Activated CD4-positive, alpha-beta T cell treated with anti-CD3 and anti-CD28 coated beads, Interleukin-2, amount 10 ng/mL, durations not matched to agents 7 days and 5 days (primary cell): ENCODE measurements at places on chromosomes 2 and 18. TPM values are rescaled to one million over a fixed set of nuclear protein-coding genes. Genes with fewer than 3 reads are reported as not detected.

Gene L3MBTL4
- 0.27 TPM for total RNA-seq

Gene TACR1
- total RNA-seq: not detected

Gene VIT
- not detected for total RNA-seq

Gene WBP1
- total RNA-seq: 52.6 TPM

Gene LINC00305
- not detected for total RNA-seq

Gene LYPD6
- total RNA-seq: not detected

Gene RAD51AP2
- total RNA-seq: not detected

DNA sequence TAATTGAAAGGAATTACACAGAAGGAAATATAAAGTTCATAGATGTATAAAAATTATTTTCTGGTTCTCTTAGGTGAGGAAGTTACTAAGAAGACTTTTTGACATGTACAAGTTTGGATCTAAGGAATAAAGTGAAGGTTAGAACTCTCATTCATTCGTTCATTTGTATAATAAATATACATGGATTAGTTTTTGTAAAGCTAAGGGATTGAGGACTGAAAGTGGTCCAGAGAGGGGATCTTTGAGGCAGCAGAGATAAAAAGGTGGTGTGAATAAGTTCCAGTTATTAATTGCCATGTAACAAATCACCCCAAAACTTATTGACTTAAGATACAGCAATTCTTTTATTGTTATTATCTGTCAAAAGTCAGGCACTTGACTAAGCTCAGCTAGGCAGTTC lies 110.1 kb upstream of the CELF4 start:
- no peak for DNase-seq
- no peaks in the 10 kb centered on the region for H3K4me1 ChIP-seq
- no peaks in the 10 kb centered on the region for H3K27me3 ChIP-seq
- H3K36me3 ChIP-seq: no peaks in the 10 kb centered on the region
- no peak overlapping the region for H3K4me3 ChIP-seq

- DNase-seq: no peak
- H3K27me3 ChIP-seq: peaks cover 16% of the 10 kb centered on the region
- no peaks in the 10 kb centered on the region for H3K36me3 ChIP-seq
- no peak overlapping the region for H3K27ac ChIP-seq
- no peak overlapping the region for H3K4me3 ChIP-seq
Measured at GRCh38 chr2:239026711-239027361, 179.0 kb downstream of the TWIST2 start.

DNA sequence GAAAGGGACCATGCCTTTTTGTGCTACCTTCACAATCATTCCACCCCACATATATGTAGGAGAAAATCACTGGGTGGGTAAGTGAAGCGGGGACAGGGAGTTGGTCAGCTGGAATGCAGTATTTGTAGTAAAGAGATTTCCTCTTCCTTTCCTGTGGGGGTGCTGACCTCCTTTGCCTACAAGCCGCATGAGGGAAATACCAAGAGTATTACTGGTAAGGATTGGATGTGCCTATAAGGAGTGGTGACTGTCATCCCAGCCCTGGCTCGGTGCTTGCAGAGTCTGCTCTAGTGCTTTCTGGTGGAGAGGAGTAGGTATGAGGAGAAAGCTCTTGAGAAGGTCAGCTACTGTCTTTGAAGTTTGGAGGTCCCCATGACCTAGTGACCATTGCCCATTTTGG lies 324.6 kb downstream of the HRH4 start:
- DNase-seq: no peak
- H3K36me3 ChIP-seq: no peaks in the 10 kb centered on the region
- H3K27me3 ChIP-seq: no peaks in the 10 kb centered on the region
- no peaks in the 10 kb centered on the region for H3K4me1 ChIP-seq
- no peak overlapping the region for H3K27ac ChIP-seq

GRCh38 chr2:144521686-144522085 lies 1.8 kb upstream of the ZEB2 start:
- no peak overlapping the region for H3K4me3 ChIP-seq
- peaks cover 2% of the 10 kb centered on the region for H3K36me3 ChIP-seq
- H3K27ac ChIP-seq: no peak overlapping the region
- DNase-seq: no peak
- H3K4me1 ChIP-seq: peaks cover 25% of the 10 kb centered on the region

- H3K27ac ChIP-seq: peak overlapping the region; percentile 91
- no peaks in the 10 kb centered on the region for H3K27me3 ChIP-seq
- H3K36me3 ChIP-seq: no peaks in the 10 kb centered on the region
- DNase-seq: peak; percentile 54
- peaks cover 25% of the 10 kb centered on the region for H3K4me1 ChIP-seq
Measured at GRCh38 chr2:205706769-205707381, 24.6 kb downstream of the NRP2 start.

DNA sequence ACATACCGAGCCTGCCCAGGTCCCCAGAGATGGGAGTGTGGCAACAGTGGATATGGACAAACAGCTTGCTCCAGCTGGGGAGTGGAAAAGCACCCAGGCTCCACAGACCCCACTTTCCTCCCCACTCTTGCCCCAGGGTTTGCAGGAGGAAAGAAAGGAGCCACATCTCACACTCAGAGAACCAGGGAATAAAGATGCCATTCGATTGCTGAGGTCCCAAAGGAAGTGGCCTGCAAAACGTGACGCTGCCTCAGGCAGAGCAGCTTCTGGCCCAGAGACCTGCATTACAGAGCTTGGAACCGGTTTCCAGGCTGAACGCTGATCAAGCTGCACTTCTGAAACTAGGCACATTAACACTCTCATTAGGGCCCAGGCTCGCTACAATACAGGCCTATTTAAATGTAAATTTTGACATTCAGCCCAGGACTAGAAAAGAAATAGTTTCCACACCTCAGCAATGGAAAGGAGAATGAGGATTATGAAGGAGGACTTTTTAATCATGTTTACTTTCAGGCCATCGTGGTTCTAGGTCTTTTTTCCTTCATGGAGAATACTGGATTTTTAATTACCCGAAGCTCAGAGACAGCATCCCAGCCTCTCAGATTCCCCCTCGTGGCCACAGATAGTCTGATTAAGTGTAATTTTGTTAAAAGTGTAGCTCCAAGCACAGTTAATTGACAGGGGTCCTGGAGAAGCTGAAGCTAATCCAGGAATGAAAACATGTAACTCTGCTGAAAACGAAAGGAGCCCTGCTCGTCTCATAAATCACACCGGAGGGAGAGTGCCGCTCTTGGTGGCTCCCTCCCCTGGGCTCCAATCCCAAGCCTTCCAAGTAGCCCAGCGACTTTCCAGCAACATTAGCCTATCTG lies 221.3 kb upstream of the RAB6C start:
- H3K27me3 ChIP-seq: no peaks in the 10 kb centered on the region
- no peak for DNase-seq
- H3K27ac ChIP-seq: peak overlapping the region; percentile 22
- H3K4me3 ChIP-seq: no peak overlapping the region

DNA sequence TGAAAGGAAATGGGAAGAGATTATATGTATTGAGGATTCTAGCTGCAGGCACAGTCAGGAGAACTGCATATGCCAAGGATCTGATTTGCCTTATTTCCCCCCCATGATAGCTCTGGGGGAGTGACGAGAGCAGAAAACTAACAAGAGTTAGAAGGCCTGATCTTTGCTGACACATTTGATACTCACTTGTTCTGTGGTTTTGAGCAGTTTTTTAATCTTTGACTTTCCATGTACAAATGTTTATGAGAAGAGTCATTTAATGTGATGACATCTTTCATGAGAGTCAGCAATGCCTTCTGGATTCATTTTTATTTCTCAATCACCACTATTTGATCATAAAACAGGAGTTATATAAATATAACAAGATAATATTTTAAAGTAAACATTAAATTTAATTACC lies 12.7 kb upstream of the SERPINB7 start:
- peaks cover 2% of the 10 kb centered on the region for H3K27me3 ChIP-seq
- no peak for DNase-seq
- no peak overlapping the region for H3K27ac ChIP-seq
- H3K4me3 ChIP-seq: no peak overlapping the region

DNA sequence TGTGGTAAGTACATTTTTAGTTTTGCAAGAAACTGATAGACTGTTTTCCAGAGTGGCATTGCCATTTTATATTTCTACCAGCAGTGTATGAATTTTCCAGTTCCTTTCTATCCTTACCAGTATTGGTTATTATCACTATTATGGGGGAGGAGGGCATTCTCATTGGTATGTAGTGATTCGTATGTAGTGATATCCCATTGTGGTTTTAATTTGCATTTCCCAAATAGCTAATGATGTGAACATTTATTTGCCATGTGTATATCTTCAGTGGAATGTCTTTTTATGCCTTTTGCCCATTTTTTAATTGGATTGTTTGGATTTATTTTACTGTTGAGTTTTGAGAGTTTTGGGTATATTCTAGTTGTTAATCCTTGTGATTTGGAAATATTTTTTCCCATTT lies 16.9 kb downstream of the EIF5B start:
- DNase-seq: no peak
- peaks cover 7% of the 10 kb centered on the region for H3K36me3 ChIP-seq
- H3K27ac ChIP-seq: no peak overlapping the region
- no peak overlapping the region for H3K4me3 ChIP-seq
- H3K4me1 ChIP-seq: peaks cover 27% of the 10 kb centered on the region

DNA sequence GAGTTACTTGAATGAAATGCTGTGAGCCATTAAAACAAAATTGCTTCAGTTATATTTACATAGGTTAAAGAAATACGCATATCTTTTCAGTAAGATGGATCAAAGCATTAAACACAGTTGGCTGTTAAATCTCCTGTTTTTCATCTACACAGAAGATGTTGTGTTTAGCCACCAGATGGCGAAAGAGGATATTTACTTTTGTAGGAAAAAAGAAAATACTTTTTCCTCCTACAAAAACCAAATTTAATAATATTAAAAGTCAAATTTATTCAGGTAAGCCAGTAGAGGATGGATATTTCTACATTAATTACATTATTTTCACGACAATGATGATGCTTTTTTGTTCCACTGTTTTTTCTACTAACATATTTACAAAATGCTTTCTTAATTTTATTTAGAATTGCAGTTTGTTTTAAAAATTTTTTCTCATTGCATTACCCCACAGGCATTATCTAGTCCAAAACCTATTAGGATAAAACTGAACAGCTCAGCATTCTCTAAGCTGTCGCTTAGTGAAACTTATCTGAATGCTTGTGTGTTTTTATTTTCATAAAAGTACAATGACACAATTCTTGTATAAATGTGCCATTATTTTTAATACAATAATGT lies 173.7 kb downstream of the ASXL3 start:
- no peaks in the 10 kb centered on the region for H3K36me3 ChIP-seq
- H3K4me1 ChIP-seq: no peaks in the 10 kb centered on the region
- DNase-seq: no peak
- H3K27me3 ChIP-seq: no peaks in the 10 kb centered on the region
- H3K4me3 ChIP-seq: no peak overlapping the region
- H3K27ac ChIP-seq: no peak overlapping the region

GRCh38 chr2:156522864-156523440 lies 86.8 kb downstream of the GPD2 start:
- no peaks in the 10 kb centered on the region for H3K4me1 ChIP-seq
- no peak overlapping the region for H3K4me3 ChIP-seq
- H3K36me3 ChIP-seq: peaks cover 7% of the 10 kb centered on the region
- no peaks in the 10 kb centered on the region for H3K27me3 ChIP-seq

- DNase-seq: no peak
- peaks cover 13% of the 10 kb centered on the region for H3K4me1 ChIP-seq
- peaks cover 10% of the 10 kb centered on the region for H3K27me3 ChIP-seq
Measured at GRCh38 chr2:111048856-111049768, 71.6 kb upstream of the BCL2L11 start.

DNA sequence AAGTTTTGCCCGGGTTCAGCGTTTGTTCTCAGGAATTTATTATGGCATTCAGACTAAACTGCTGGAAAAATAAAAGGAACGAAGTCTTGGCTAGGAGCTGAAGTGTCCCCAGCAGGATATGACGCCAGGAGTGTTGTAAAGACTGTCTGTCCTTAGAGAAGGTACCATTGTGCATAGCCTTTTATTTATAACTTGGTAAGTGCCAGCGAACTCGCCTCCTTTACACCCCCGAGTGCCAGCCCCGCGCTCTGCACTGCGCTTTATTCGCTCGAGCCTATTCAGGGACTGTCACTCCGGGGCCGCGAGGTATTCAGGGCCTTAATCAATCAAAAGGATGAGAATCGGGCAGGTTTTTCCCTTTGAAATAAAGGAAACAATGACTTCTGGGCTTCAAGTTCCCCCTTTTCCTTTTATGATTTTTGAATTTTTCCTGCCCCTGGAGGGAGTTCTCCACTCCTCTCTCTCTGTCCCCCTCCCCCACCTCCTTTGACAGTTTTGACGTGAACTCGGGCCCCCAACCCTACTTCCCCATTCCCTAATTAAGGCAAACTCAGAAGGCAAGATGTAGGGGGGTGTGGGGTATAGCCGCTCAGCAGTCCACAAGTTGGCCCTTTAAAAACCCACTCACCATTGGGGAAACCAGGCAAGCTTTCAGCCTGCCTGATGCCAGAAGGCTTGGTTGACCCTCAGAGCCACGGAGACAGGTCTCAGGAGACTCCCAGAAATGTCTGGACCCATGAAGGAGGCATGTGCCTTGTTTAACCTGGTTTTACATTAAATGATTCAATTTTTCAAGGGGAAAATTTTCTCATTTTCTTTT lies 1.3 kb upstream of the PAX3 start:
- peaks cover 25% of the 10 kb centered on the region for H3K4me1 ChIP-seq
- peaks cover 7% of the 10 kb centered on the region for H3K36me3 ChIP-seq
- DNase-seq: no peak
- peak overlapping the region; percentile 57 for H3K27ac ChIP-seq
- no peak overlapping the region for H3K4me3 ChIP-seq

- H3K4me3 ChIP-seq: peak overlapping the region; percentile 98
- H3K4me1 ChIP-seq: peaks cover 47% of the 10 kb centered on the region
- no peaks in the 10 kb centered on the region for H3K27me3 ChIP-seq
Measured at GRCh38 chr18:62525608-62526007, 2.8 kb downstream of the ZCCHC2 start.

DNA sequence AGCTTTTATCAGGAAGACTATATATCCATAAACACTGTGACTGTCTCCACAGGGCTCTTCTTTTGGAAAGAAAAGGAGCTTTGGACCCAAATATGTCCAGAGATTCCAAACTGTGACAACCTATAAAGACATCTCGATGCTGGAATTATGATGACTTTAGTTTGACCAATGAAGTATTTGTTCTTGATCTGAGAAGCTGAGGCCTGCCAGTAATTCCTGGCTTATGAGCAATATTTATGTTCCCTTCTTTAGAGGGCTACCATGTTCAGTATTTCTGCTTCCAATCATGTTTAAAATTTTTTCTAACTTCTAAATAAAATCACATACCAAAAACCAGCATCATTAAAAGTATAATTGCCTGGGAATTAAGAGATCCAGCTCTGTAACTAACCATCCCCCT lies 41.1 kb downstream of the FEZ2 start:
- H3K27me3 ChIP-seq: no peaks in the 10 kb centered on the region
- H3K4me1 ChIP-seq: no peaks in the 10 kb centered on the region
- H3K4me3 ChIP-seq: no peak overlapping the region
- no peak for DNase-seq

GRCh38 chr2:112661656-112662305 lies 16.0 kb downstream of the SLC20A1 start:
- no peaks in the 10 kb centered on the region for H3K27me3 ChIP-seq
- H3K4me3 ChIP-seq: no peak overlapping the region
- no peak overlapping the region for H3K27ac ChIP-seq
- H3K4me1 ChIP-seq: peaks cover 60% of the 10 kb centered on the region
- peaks cover 85% of the 10 kb centered on the region for H3K36me3 ChIP-seq
